Activated gamma-delta T cell treated with Interleukin-2 at 50 U/mL for 16 hours (primary cell): ENCODE measurements at places on chromosomes 1 and 21.

DNA sequence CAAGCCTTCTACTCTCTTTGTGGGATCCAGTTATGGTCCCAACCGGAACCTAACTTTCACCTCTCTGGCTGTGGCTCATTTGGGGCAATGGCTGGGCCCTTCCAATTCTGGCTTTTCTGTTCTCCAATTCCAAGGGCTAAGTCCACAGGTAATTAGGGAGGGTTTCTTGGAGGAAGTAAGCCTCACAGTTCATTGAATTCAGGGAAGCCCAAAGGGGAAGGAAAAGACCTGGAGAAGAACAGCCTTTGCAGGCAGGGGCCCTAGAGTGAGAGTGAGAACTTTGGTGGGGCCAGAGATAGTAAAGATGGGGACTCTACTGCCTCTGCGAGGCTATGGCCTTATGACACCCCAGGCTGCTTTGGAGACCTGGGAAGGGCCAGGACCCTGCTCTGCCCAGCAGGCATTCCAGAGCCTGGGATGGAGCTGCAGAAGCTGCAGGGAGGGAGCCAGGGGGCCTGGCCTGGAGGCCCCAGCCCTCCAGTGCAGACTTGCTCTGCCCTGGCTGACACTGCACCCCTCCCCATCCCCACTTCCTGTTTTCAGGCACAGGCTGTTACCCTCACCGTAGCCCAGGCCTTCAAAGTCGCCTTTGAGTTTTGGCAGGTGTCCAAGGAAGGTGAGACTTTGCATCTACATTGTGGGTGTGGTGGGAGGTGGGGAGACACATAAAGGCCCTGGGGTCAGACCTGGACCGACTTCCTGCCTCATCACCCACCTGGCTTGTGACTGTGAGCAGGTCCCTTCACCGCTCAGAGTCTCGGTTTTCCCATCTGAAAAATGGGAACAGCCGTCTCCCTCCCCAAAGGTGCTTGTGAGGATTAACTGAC, 18.9 kb downstream of the LDLRAP1 start:
- peak; percentile 94 for DNase-seq

DNA sequence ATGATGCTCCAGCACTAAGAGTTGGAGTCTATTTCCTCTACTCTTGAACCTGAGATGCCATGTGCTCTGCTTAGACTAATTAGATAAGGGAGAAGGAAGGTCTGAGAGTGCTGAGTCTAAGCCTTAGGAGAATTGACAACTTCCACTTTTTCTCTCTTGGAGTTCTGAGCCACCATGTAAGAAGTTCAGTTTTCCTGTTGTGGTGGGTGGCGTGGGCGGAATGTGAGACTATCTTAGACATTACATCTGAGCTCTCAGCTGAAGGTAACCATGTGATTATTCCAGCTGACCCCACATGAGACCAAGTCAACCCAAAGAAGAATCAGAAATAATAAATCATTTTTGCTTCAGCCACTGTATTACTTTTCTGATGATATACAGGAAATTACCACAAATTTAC, 404.5 kb upstream of the LRRC7 start:
- DNase-seq, result no peak

DNA sequence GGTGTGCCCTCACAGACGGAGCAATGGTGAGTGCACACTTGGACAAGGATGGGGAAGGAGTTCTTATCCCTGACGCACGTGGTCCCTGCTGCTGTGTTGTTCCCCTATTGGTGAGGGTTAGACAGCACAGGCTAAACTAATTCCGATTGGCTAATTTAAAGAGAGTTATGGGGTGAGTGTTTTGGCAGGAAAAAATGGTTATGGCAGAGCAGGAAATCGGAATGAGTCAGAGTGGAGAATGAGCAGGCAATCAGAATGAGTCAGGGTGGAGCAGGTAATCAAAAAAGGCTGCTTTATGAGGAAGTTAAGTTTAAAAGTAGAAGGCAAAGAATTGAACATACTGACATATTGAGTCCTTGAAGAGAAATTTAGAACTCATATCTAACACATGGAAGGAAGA, 100.5 kb downstream of the NGF start:
- no peak for DNase-seq

DNA sequence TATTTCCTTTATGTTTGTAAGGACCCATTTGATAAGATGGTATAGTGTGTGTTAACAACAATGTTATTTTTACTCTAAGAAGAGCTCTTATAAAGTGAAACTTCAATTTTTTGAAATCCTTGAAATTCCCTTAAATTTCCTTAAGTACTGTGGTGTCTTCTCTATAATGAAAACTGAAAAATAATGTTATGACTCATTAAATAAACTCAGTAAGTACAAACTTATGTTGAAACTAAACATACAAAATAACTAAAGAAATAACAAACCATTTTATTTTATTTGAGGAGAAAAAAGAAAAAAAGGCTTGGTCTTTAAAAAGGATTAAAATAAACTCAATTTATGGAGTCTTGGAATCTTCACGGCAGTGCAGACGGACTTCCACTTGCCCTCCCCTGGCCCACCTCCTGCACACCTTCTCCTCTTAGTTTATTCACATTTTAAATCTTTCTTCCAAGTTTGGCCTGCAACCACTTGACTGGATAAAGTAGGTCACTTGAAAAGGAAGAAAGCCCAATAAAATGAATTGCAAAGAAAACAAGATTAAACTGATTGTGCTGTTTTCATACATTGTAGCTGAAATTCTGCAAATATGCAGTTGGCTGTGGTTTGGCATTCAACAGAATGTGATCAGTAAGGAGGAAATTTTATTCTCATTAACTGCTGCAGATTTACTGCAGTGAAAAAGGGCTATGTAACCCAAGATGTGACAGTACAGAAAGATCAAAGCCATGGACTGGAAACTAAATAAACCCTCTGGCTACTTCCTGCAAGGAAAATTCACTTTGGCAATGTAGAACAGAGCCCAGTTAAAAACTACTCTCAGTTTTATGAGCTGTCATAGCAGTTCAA, 48.5 kb upstream of the SCYL3 start:
- no peak for DNase-seq

DNA sequence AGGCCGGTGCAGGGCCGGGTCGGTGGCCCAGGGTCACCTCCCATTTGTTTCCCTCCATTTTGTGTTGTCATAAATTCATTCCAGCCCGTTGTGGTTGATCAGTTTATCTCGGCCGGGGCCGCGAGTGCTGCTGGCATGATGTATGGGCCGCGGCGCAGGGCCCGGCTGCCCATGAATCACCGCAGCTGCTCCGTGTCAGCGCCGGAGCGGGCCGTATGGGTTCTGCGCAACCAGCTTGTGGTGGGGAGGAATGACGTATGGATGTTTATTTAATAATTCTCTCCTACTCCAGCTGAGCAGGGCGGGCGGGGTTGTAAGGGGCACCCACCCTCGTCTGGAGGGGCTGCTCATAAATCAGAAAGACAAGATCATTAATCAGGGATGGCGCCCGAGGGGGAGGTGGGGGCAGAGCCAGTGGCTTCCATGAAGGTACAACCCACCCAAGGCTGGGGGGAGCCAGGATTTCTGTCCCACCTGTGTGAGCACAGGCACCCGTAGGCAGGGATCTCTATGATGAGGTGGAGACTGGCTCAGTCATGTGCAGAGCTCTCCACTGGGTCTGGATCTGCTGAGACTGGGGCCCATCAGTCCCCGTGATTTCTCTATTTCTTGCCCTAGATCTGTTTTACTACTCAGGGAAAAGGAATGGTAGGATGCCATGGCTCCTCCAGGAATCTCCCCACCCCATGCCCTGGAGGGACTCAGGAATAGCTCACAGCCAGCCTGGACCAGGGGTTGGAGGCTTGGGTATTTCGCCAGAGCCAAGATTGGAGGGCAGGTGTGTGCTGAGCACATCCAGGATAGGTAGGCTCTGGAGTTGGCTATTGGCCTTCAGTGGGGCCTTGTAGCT, 27.8 kb downstream of the TMEM53 start:
- no peak for DNase-seq

DNA sequence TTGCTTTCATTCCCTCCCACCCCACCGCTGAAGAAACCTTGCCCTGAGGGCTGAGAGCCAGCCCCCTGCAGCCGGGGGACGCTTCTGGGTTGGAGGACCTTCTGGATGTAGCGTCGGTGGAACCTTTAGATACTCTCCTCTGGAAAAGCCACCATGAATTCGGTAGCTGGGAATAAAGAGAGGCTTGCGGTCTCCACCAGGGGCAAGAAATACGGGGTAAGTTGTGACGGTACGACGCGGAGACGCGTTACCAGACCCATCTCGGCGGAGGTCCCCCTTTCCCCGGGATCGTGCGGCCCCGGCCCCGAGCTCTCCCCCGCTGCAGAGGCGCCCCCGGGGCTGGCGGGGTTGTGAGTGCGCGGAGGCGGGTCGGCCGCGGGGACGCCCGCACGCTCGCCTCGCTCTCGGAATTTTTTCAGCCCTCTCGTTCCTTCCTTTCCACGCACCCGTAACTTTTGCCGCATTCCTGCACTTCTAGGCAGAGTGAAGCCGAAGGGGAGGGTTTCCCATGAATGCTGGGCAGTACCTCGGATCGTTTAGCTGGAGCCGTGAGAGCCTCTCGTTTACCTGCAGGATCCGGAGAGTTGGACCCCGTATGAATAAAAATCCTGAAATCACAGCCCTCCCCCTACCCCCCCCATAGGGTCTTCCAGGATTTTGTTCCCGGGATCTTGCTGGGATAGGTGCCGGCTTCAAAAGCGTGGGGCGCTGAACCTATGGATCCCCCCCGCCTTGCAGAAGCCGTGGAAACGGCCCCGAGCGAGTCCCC, 671 bp downstream of the KIF26B start:
- no peak for DNase-seq

- no peak for DNase-seq
Observed at GRCh38 chr1:180662709-180663108, 30.9 kb downstream of the XPR1 start.

DNA sequence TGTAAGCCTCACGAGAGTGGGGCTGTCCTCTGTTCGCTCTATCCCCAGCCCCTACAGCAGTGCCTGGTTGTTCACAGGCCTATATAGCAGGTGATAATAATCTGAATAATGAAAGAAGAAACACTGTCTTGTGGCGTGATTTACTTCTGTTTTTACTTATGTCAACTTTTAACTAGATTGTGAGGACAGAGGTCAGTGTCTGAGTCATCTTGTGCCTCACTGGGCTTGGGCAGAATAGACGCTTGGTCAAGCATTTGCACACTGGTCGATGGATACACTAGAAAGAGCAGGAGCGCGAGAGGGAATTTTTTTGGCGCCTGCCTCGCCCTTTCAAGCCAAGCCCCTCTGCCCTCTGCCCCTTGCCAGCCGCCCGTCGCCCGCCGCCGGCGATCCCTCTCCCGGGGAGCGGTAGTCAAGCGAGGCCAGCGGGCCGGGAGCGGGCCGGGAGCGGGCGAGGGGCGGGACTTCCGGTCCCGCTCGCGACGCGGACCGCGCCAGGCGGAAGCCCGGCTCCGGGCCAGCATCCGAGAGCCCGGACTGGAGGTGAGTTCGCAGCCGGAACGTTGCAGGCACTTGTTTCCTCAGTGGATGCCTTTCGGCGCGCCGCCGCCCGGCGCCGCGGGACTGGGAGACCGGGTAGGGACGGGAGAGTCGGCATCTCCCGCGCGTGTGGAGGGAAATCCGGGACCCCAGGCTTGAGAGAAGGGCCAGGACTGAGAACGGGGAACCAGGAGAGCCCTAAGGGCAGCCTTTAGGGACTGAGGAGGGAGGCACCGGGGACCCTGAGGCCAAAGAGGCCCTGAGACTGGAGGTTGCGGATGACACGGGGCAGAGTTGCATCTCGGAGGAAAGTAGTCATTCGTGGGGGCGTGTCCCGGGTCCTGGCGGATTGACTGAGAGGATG, at the start of gene DISP1:
Gene DISP1, plus strand, starts transcription at position 504 of the 904 bp plus-strand sequence. CDS start 127,785 bp downstream, outside the sequence.
- peak; percentile 63 for DNase-seq

DNA sequence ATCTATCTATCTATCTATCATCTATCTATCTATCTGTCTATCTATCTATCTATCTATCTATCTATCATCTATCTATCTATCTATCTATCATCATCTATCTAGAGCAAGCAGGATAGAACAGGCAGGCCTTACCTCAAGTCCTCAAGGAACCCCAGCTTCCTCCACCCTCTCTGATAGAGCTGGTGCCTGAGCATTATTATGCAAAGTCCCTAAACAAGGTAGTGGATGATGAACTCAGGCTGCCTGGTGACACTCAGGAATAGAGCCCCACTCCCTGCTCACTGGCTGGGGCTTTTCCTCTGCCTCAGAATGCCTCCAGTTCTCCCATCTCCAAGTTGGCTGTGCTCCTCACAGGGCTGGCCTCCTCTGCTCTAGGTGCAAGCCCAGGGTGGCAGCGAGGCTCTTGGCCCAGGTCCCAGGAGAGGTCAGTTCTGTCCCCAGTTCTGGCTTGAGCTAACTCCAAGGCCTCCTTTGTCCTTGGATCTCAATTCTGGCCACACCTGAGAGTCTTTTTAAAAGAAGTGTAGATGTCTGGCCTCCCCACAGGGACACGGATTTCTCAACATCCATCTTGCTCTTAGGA, 60.2 kb downstream of the PCP4 start:
- no peak for DNase-seq

DNA sequence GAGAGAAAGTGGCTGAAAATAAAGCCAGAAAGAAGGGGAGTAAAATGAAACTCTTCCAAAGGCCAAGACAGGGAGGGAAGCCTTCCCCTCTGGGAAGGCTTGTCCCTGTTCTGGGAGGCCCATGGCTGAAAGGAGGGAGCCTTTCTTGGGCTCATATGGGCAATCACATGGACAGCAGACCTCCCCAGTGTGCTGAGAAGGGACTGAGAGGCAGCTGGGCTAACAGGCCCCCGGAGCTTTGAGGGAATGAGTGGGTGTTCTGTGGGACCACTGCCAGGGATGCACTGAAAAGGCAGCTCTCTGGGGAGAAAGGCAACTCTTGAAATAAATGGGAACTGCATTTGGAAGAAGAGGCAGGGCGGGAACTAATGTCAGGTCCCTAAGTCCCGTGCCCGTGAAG, 39.1 kb downstream of the KANK4 start:
- no peak for DNase-seq

- no peak for DNase-seq
Observed at GRCh38 chr1:86429122-86429725, 5.3 kb downstream of the CLCA2 start.

DNA sequence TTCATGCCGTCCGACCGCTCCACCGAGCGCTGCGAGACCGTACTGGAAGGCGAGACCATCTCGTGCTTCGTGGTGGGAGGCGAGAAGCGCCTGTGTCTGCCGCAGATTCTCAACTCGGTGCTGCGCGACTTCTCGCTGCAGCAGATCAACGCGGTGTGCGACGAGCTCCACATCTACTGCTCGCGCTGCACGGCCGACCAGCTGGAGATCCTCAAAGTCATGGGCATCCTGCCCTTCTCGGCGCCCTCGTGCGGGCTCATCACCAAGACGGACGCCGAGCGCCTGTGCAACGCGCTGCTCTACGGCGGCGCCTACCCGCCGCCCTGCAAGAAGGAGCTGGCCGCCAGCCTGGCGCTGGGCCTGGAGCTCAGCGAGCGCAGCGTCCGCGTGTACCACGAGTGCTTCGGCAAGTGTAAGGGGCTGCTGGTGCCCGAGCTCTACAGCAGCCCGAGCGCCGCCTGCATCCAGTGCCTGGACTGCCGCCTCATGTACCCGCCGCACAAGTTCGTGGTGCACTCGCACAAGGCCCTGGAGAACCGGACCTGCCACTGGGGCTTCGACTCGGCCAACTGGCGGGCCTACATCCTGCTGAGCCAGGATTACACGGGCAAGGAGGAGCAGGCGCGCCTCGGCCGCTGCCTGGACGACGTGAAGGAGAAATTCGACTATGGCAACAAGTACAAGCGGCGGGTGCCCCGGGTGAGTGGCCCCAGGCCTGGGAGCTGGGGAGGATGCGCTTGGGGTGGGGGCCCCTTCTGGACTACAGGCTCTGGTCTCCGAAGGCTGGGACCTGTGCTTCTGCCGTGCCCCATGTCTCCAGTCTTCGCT, 1.1 kb downstream of the SKI start:
- peak; percentile 55 for DNase-seq

- DNase-seq, result peak; percentile 38
Observed at GRCh38 chr1:92482665-92483609, 3.8 kb downstream of the GFI1 start.

- DNase-seq, result no peak
Observed at GRCh38 chr1:246647513-246647912, 76.7 kb upstream of the SCCPDH start.

- DNase-seq, result no peak
Observed at GRCh38 chr21:15908187-15908586, 178.4 kb downstream of the USP25 start.
